Activated naive CD8-positive, alpha-beta T cell treated with anti-CD3 and anti-CD28 coated beads, Interleukin-2, amount 10 ng/mL, durations not matched to agents 7 days and 5 days (primary cell): ENCODE measurements at places on chromosomes 1 and 21. TPM values are rescaled to one million over a fixed set of nuclear protein-coding genes. Genes with fewer than 3 reads are reported as not detected.

TRIM58 gene
- total RNA-seq: 0.09 TPM

NHLH1 gene
- 0.43 TPM for total RNA-seq

LRRC53 gene
- total RNA-seq: not detected

GRCh38 chr1:8170059-8170835, 144.1 kb upstream of the ERRFI1 start:
- DNase-seq: no peak

DNA sequence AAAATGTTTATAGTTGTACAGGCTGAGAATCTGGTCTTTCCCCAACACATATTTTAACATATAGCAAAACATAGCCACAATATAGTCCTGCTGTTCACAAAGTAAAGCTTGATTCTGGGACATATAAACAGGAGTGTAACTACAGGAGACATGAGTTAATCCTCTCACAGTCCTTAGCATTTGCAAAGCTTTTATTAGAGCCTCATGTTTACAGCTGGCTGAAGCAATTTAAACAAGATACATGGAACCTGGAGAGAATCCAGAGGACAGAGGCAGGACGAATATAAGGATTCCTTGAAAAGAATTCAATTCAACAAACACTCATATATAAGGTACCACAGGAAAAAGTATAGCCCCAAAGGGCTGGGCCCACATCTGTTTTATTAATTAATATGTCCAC, 163.4 kb downstream of the ADGRL4 start:
- DNase-seq: no peak

- no peak for DNase-seq
Measured at GRCh38 chr21:15264084-15264665, 199.4 kb upstream of the NRIP1 start.

DNA sequence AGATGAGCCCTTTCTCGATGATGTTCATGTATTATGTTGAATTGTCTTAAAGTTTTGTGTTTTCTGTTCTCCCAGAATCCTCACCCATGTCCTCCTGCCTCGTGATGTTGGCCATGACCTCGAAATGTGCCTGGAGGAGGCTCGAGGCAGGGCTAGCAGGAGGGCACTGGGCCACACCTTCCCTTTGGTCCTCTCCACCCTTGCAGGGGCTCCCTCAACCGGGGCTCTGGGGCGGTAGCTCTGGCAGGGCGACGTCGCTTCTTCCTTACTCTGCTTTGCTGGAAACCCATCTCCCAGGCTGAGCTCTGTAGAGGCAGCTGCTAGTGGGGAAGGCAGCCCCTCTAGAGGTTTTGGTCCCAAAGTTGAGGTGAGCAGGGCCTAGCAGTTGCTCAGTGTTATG, 14.3 kb downstream of the TFF3 start:
- DNase-seq: no peak

DNA sequence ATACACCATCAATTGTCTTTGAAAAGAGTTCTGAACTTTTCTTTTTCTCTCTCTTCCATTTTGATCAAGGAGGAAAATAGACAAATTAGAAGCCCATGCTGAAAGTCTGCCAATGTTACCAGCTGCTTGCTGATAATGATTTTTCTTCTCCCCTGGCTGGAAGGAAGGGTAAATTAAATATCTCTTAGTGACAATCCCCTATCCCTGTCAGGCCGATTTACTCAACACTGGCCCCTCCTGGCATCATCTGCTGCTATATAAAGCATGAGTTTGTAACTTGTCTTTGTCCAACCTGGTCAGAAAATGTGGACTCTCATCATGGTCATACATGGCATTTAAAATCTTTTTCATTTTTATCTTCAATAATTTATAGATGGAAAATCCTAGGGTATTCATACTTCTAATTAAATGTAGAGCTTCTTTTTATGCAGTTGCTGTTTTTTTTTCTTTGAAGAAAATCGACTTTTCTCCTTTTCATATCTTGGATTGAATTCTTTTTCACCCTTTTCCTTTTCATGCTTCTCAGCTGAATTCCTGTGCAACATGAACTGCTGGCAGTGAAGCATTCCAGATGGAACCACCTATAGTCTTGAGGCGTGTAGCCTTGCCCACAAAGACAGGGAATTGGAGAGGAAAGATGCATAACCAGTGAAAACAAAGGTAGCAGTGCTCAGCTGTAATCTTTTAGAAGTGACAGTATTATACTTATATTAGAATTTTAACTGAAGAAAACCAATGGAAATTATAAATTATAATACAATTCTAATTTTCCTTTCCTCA, 214.7 kb upstream of the PTGFR start:
- no peak for DNase-seq

- DNase-seq: no peak
Measured at GRCh38 chr1:3498246-3498930, 43.9 kb downstream of the ARHGEF16 start.
